Fibroblast of pulmonary artery (primary cell): ENCODE measurements at places on chromosomes 6 and 20.

GRCh38 chr6:127058936-127059335 lies 59.5 kb upstream of the RSPO3 start:
- DNase-seq: no peak

DNA sequence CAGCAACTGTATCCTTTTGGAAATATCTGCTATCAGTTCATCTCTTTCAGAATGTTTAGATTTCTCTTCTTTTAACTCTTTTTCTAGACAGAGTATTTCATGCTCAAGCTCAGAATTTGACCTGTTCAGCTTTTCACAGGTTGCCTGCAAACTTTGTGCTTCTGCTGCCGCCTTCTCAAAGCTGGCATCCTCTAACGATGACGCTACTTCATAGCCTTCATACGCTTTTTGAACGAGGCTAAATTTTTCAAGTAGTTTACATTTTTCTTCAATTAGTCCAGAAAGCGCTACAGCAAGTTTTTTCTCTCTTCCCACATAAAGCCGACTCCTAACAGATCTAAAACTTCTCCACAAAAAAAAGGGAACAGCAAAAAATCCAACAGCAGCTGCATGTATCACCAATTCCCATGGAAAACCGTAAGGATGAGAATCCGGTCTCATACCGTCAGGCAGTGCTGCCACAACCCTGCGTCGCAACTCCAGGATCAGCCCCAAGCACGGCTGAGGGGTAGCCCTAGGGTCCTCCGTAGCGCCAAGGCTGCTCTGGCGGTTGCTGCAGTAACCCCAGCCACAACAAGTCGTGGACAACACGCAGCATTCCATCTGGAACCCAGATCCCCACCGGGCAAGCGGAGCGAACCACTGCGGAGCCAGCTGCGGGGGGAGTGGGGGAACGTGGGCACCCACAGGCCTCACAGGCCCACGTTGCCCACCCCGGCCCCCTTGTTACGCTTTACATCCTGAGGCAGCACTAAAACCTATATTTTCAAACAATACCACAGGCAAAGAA lies 30.6 kb downstream of the DACT2 start:
- DNase-seq: no peak

GRCh38 chr6:6858533-6858982 lies 249.2 kb upstream of the RREB1 start:
- DNase-seq: no peak

GRCh38 chr6:150213301-150213700 lies 70.5 kb downstream of the PPP1R14C start:
- no peak for DNase-seq

DNA sequence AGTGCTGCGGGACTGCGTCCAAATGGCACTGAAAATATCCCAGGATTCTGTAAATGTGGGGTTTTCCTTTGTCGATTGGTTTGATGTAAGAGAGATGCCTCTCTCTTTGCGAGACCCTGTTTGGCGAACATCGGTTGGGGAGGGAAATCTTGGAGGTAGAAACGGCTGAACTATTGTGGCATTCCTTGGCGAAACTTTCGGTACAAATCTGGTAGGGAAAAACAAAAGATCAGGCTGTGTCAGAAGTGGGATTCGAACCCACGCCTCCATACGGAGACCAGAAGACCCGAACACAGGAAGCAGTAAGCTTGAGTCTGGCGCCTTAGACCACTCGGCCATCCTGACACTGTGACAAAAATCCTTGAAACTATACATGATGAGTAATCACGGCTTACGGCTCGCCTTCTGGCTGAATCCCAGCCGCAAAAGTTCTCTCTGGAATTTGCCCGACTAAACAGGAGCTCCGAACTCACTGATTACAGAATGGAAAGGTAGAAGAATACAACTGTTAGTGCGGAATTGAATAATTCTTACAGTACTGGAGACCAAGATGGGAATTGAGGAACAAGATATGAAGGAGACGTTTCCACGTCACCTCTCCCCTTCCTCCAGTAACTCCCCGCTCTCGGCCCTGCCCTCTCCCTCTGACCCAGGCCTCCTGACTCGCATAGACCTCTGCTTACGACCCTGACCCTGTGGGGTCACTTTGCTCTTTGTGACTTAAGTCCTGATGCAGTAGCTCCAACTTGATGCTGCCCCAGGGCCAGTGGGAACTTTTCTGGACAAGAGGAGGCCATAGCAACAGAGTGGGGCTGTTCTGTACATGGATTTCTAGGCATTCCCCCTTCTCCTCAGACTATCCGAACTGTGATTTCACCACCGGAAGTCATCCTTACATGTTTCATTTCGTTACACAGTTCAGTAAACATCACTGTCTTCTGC lies 132.8 kb upstream of the ZNF184 start:
- DNase-seq: peak; percentile 77

- DNase-seq: no peak
These were observed 160.0 kb downstream of the SOD2 start for GRCh38 chr6:159533016-159533415.

- DNase-seq: peak; percentile 94
These were observed at the start of gene IDH3B for GRCh38 chr20:2663887-2664719. TSS of gene IDH3B (minus strand) at chr20:2664216. CDS start at chr20:2664188, 28 bp downstream.

GRCh38 chr20:1964659-1965405 lies 29.0 kb downstream of the PDYN start:
- peak; percentile 8 for DNase-seq

DNA sequence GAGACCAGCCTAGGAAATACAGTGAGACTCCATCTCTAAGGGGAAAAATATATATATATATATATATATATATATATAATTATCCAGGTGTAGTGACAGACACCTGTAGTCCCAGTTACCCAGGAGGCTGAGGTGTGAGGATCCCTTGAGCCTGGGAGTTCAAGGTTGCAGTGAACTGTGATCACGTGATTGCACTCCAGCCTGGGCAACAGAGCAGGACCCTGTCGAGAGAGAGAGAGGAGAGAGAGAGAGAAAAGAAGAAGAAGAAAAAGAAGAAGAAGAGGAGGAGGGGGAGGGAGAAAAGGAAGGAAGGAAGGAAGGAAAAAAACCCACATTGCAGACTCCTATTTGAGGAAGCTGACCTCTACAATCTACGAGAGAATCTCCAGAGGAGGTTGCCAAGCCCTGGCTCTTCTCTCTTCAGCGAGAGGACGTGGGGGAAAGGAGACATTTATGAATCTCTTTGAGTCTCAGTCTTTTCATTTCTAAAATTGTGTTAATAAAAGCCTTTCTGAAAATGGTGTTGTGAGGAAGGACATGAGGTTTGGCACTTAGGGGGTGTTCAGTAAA lies 49.7 kb downstream of the COL11A2 start:
- no peak for DNase-seq
